NCI-H82 (cell line): ENCODE measurements at places on chromosomes 13 and 19.

DNA sequence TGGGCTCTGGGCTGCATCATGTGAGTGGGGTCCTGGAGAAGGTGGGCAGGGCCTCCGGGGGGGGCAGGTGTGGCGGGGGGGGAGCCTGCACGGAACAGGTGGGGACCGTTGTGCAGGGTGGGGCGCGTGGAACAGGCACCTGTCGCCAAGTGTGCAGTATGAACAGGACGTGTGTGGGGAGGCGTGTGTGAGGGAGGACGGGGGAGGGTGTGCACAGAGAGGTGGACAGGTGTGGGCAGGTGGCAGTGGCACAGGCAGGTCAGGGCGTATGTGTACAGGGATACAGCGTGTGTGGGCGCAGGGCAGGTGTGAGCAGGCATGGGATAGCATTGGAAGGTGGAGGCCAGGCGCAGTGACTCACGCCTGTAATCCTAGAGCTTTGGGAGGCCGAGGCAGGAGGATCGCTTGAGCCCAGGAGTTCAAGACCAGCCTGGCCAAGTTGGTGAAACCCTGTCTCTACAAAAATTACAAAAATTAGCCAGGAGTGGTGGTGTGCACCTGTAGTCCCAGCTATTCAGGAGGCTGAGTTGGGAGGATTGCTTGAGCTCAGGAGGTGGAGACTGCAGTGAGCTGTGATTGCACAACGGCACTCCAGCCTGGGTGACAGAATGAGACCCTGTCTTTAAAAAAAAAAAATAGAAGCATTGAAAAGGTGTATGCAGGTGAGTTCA lies 3.2 kb downstream of the PLK5 start:
- no peak for DNase-seq

- peak; percentile 39 for DNase-seq
These were observed 1.9 kb upstream of the FAM174C start for GRCh38 chr19:1273263-1274041.

DNA sequence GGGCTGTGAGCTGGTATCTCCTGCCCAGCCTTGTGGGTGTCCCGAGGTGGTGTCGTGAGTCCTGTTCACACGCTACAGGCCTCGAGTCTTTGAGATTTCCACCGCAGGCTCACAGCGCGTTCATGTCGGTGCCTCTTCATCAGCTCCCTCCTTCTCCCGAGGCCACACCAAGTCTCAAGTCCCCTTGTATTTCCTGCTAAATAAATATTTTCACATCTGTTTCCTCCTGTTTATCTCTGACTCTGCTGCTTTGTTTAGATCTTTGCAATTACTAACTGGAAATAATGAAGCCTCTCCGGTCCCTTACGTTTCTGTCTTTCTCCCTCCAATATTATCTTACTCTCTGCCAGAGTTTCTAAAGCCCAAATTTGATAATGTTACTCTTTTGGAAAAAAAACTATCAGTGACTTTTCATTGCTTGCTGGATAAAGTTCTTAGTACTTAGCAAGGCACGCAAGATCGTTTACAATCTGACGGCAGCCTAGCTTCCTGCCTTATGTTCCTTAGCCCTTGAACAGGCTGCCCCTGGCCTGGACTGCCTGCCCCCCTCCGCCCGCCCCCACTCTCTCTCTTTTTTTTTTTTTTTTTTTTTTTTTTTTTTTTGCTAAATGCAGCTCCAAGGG lies 130.5 kb upstream of the RNF113B start:
- peak; percentile 58 for DNase-seq

GRCh38 chr19:8573316-8573715 lies 3.9 kb downstream of the MYO1F start:
- DNase-seq, result no peak

- DNase-seq, result no peak
These were observed 12.7 kb downstream of the FARP1 start for GRCh38 chr13:98155475-98156109.

GRCh38 chr13:109665781-109666249 lies 120.6 kb downstream of the IRS2 start:
- no peak for DNase-seq

DNA sequence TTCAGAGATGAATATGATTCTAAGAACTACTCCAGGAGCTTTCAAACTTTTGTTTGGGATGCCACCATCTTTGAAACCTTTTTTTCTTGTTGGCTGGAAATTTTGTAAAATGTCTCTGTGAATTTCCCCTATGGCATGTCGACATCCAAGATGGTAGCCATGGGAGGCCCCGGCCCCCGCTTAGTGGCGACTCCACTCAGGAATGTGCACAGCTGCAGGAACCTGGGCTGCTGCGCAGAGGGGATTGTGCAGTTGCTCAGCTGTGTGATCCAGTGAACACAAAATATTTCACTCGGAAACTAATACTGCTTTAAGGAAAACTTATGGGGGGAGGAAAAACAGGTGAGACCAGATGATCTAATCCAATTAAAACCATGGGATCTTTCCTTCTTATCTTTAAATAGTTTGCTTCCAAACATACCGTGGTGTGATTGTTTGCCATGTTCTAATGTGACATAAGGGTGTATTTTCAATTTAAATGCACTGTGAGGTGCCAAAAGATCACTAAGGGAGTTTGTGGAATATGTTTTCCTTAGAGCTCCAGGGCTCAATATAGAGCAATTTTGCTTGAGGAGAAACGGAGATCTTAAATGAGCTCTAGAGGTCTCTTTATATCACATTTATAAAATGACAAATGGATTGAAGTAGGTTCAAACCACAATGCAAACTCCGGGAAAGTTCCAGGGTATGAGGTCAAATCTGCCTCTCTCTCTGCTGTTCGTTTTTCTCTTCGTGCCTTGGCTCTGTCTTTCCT lies 497.7 kb downstream of the FGF9 start:
- no peak for DNase-seq

DNA sequence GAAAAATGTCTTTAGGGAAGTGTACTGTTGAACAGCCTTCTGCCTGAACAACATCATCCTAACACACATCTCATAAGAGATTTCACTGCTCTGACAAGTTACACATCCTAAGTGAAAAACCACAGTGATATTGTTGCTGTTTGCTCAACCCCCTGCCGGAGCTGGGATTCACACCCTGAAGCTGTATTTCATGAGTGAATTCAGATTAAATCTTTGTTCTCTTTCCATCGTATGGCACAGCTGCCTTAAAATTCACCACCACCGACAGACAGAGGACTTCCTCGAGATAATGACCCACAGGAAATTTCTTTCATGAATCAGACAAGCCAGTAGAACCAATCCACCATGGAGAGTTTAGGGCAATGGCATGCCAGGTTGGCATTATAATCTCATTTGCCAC lies 280.8 kb downstream of the DCT start:
- DNase-seq, result no peak

- no peak for DNase-seq
These were observed 10.2 kb downstream of the DHRS12 start for GRCh38 chr13:51793570-51794271.

DNA sequence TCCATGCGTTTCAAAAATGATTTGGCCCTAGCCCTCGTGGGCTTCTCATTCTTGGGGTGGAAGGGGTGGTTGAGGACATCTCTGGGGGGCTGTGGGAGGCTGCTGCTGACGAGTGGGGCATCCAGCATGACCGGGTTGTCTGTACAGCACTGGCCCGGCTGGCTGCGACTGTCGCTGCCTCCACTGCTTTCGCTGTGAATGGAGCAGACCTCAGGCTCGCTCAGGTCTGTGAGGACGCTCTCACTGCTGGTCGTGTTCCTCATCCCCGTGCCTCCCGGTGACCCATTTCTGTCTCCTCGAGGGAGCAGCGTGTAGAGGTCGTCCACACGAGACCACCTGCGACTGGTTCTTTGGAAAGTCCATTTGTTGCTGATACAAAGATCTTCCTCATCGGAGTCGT lies 113.7 kb downstream of the KL start:
- no peak for DNase-seq

DNA sequence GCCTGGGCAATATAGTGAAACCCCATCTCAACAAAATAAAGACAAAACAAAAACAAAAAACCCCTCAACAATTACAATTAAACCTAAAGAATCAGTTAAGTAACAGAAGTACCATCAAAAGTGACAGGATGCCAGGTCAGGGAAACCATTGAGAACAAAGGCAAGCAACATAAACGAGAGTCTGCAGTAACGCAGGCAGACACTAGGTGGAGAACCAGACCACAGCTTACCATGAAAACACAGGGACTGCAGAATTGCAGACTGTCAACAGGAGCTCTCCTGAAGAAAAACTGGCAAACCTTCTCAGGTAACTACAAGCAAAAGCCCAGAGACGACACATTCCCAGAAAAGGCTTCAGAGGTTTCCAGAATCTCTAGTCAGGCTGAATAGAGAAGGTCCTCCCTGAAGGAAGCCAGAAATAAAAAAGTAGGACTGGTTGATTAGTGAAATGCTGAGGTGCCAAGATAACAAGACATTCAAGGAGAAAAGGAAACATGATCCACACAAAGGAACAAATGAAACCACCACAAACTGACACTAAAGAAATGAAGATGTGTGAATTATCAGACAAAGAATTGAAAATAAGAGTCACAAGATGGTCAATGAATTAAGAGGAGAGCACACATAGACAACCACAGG lies 2.2 kb upstream of the ZNF665 start:
- DNase-seq, result peak; percentile 75

- DNase-seq, result no peak
These were observed 1117.2 kb upstream of the MIR17HG start for GRCh38 chr13:90230311-90230710.

DNA sequence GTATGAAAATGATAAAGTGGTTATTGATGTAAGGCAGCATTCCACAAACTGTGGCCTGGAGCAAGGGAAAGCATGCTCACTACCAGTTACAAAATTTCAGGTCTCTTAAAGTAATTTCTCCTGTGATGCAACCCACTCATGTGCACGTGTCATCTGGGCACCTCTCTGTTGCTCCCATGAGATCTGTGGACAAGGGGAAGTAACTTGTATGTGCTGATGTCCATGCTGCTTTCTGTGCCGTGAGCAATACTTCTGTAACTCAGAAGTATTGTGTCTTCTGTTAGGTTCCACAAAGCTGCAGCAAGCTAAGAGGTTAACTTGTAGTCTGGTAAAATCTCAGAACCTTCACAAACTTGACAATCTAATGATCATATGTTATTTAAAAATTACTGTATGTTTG lies 930.0 kb upstream of the SLITRK6 start:
- no peak for DNase-seq

DNA sequence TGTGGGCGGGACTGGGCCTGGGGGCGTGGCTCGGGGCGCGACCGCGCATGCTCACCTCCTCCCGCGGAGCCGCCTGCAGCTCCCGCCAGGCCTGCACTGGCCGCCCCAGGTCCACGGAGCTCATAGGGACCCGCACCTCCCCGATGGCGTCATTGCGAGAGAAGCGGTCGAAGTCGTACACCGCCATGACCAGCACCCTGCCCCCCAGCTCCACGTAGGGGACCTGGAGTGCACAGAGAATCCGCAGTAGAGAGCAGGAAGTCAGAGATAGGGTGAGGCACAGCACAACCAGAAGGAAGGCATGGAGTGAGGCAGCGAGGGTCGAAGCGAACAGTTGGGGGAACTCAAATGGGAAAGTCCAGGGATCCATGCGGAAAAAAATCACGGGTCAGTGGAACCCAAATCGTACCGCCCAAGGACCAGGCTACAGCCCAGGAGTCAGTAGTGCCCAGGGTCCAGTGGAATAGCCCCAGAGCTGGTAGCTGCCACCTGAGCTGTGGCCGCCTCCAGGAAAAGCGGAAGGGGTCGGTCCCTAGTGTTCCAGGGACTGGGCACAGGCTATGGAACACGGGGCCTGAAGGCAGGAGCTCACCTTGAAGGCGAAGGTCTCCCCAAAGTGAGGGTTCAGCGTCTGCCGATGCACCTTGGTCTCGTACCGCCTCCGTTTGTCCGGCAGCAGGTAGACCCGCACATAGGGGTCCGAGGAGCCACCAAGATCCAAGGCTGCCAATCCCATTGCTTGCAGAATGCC lies 4.8 kb downstream of the SYT5 start:
- DNase-seq, result peak; percentile 59

DNA sequence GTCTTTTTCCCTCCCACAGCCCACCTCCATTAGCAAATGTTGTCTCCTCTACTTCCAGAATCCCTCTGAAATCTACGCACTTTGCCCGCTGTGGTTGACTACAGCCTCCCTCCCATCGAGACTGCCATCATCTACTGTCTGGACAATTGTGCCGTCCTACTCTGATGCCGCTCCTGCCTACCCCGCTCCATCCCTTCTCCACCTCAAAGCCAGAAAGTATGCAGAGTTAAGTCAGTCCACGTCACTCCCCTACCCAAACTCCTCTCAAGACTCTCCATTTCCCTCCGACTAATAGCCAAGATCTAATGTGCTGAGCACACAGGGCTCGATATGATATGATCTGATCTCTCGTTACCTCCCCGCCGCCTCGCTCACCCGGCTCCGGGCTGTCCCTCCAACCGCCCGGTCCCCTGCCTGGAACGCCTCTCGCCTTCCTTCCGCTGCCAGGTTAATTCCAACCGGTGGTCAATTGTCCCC lies 556 bp downstream of the CACTIN start:
- DNase-seq, result no peak

- DNase-seq, result peak; percentile 78
These were observed 1.2 kb downstream of the AKT1S1 start for GRCh38 chr19:49875857-49876421.

DNA sequence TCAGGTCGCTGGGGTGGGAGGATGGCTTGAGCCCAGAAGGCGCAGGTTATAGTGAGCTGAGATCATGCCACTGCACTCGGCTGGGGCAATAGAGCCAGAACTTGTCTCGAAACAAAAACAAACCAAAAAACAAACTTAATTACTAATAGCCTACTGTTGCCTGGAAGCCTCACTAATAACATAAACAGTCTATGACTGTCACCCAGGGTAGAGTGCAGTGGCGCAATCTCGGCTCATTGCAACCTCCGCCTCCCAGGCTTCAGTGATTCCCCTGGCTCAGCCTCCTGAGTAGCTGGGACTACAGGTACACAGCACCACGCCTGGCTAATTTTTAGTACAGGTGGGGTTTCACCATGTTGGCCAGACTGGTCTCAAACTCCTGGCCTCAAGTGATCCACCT lies 18.0 kb downstream of the CATSPERD start:
- DNase-seq, result no peak

DNA sequence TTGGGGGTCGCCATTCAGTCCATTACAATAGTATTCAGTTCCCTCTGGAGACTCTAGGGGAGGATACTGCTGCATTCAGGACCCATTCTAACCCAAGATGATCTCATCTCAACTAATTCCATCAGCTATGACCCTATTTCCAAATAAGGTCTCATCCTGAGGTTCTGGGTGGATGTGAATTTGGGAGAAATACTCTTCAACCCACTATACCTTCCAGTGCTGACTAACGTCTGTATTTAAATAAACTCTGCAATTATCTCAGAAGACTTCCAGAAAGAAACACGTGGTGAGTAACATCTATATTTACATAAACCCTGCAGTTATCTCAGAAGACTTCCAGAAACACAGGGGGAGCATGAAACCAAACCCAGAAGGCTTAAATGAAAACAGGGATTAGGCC lies 1300.7 kb downstream of the PCDH9 start:
- no peak for DNase-seq

- DNase-seq, result peak; percentile 97
These were observed 59.5 kb upstream of the ADGRL1 start for GRCh38 chr19:14265290-14266036.

GRCh38 chr13:21686751-21687391 lies 16.0 kb downstream of the FGF9 start:
- DNase-seq, result no peak

- peak; percentile 14 for DNase-seq
These were observed 662 bp downstream of the CBARP start for GRCh38 chr19:1237027-1237659.
